ENCODE measurements at places on chromosomes 7 and 10.

DNA sequence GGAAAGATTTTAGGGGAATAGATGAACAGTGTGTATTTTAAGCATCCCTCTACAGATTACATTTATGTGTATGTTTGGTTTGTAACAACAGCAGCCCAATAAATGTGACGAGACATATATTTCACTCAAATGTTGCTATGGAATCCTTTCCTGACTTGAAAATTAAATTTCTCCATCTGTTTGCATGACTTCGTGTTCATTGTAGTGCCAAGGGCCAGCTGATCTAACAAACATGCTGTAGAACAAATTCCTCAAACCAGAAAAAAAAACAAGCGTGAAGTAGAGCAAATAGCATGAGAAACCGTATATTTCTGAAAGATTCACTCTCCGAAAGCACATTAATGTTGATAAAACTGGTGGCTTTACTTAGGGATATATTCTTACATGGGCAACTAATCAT, 87.8 kb downstream of the NRCAM start:
- no peak for DNase-seq

DNA sequence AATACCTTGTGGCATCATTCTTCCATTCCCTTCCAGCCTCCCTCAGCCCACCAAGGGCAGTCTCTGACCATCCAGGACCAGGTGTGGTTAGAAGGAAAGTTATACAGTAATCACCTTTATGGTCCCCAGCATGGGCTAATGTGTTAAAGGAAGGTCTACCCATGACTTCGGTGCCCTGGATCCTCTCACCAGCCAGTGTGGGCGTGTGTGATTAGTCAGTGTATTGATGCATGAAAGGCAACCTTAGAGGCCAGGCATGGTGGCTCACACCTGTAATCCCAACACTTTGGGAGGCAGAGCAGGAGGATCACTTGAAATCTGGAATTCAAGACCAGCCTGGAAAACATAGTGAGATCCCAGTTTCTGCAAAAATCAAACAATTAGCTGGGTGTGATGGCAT, 88.9 kb downstream of the APBB1IP start:
- no peak for DNase-seq

DNA sequence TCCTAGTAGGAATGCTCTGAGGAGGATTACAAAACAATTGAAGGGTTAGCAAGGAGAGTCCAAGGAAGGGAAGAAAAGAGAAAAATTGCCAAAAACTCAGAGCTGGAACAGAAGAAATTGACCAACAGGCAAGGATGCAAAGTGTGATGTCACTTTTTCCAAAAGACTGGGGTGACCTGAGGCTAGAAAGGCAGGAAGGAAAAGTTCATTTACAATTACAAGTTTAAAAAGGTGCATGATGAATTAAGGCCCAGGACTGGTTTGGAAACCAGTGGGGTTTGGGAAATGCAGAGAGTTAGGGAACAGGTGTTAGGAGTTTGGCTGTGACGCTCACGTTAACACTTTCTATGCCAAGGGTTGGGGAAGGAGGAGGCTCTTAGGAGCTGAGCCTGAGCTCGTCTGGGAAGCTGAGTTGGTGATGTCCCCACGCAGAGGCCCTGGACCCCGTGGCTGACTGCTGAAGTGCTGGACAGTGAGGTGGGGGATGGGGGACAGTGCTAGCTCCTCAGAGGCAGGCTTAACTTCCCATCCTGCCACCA, 92.6 kb upstream of the PODXL start:
- DNase-seq, result no peak

- DNase-seq, result no peak
Measured at GRCh38 chr7:81499262-81500116, 270.4 kb downstream of the HGF start.

DNA sequence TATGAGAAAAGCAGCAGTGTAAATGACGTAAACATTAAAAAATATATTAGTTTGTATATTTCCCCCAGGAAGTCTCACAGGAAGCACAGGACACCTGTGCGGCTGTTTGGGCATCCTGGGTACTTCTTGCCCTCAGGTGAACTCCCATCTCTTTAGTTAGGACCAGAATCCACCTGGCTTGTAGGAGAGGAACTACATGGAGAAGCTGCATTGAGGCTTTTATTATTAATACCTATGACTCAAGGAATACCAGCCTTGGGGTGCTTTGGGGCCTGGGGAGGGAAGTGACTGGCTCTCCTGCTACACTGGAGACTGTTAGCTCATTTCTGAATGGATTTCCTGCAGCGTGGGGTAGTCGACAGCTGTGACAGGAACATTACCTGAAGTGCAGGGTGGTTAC, 40.0 kb upstream of the GSDME start:
- DNase-seq, result no peak
